ENCODE measurements at places on chromosomes 1 and 21. TPM values are rescaled to one million over a fixed set of nuclear protein-coding genes. Genes with fewer than 3 reads are reported as not detected.

DNA sequence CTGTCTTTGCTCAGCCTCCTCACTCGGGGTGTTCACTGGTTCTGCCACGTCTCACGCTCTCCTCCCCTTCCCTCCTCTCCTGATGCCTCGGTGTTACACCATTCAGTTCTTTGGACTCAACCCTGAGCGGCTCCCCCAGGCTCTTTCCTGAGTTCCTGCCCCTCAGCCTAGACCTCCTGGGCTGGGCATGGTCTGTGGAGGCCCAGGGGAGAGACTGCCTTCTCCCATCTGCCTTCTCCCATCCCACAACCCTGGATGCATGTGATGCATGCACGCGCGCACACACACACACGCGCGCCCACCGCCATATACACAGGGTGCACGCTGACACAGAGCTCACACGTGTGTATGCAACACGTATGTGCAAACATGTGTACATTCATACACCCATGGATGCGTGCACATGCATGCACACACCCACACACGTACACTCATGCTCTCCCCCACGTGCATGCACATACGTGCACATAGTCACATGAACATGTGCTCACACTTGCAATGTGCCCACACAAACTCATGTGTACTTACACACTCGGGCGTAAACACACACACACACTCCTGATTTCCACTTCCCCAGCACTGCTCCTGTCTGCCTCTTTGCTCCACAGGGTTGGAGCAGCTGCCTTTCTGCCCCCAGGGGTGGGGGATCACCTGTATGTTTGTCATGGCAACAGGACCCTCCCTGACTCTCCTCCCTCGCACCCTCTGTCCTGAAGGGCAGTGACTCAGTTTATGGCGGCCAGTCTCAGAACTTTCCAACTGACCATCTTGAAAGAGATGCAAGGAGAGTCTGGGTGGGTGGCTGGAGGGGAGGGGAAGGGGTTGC is 59.0 kb downstream of the HUNK start:
- H3K4me1 ChIP-seq, result no peaks in the 10 kb centered on the region
- H3K36me3 ChIP-seq, result no peaks in the 10 kb centered on the region
- H3K27ac ChIP-seq, result no peak overlapping the region

SLFNL1 gene
- total RNA-seq, result 1.2 TPM

PSMB2 gene
- total RNA-seq, result 38.7 TPM

DNA sequence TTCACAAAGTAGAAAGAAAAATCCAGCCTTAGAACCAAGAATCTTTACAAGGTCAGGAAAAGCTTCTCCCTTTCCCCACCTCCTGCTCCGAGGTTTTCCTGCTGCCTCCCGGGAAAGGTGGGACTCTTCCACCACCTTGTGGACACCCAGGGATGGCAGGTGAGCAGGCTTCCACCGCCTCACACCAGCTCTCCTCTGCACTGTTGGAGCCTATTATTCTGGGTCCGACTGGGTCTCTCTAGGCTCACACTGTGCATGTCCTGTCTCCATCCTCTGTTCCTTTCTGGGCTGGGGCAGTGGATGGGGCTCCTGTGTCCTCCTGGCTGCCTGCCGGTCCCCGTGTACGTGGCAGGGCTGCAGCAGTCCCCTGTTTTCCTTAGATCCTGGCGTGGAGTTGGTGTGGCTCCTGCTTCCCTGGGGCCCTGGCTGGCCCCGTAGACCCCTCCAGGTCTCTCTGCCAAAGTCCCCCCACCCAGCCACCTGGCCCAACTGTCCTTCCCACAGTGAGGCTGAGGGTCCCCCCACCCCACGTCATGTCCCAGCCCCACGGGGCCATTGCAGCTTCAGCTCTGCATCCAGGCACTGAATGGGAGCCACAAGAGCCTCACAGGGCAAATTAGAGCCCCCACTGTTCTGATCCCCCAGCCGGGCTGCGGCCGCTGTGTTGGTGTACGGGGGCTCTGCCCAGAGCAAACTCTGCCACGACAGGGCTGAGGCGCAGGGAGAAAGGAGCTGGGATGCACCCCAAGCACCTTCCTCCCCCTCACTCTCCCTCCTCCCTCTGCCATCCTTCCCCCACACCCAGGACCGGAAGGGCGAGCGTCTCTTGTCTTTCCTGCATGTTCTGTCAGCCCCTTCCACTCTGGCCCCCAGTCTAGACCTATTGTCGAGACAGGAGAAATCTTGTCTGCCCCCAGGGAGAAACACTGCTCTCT is 3.3 kb upstream of the SLC45A1 start:
- peaks cover 12% of the 10 kb centered on the region for H3K4me1 ChIP-seq
- peak; percentile 86 for DNase-seq
- no peaks in the 10 kb centered on the region for H3K36me3 ChIP-seq
- H3K27me3 ChIP-seq, result no peaks in the 10 kb centered on the region
- no peak overlapping the region for H3K27ac ChIP-seq

DNA sequence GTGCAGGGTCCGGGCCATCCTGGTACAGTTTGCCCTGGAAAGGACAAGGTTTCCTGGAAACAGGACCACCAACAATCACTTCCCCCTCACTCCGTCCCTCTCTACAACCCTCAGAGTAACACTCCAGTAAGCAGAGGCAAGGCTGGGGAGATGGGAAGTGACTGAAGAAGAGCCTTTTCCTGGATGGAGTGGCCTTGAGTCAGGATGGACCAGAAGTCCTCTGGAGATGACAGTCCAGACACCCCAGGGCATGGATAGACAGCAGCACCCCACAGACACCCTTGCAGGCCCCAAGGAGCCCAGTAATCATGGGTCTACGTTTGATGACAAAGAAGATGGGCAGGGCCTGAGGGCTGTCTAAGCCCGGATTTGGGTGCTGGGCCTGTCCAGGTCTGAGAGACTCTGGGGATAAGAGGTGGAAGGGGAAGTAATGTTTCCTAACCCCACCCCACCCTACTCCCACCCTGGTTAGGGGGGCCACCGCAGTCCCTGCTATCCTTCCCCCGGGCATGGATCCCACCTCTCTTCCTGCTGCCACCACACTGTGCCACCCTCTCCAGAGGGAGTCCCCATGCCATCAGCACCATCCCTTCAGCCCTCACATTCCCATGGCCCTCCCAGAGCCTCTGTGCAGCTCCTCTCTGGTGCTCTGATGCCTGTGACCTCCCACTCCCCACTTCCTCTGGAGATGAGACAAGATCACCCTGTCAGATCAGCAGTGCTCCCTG is 7.2 kb upstream of the S100A8 start:
- no peak overlapping the region for H3K27ac ChIP-seq
- no peaks in the 10 kb centered on the region for H3K4me1 ChIP-seq
- no peaks in the 10 kb centered on the region for H3K27me3 ChIP-seq
- no peak for DNase-seq

- no peaks in the 10 kb centered on the region for H3K36me3 ChIP-seq
- no peak overlapping the region for H3K27ac ChIP-seq
- no peak overlapping the region for H3K4me3 ChIP-seq
These were observed 163.3 kb downstream of the RHOU start for GRCh38 chr1:228898582-228898992.
